Peyer's patch (tissue), 4 donors: ENCODE measurements at places on chromosomes 1 and 21.

- no peak for DNase-seq
Observed at GRCh38 chr1:217136895-217137205, 413.6 kb upstream of the ESRRG start.

- no peak for DNase-seq
Observed at GRCh38 chr1:44828003-44828651, 14.9 kb downstream of the PTCH2 start.

- no peak for DNase-seq
Observed at GRCh38 chr21:41926117-41926806, 27.6 kb downstream of the C2CD2 start.

DNA sequence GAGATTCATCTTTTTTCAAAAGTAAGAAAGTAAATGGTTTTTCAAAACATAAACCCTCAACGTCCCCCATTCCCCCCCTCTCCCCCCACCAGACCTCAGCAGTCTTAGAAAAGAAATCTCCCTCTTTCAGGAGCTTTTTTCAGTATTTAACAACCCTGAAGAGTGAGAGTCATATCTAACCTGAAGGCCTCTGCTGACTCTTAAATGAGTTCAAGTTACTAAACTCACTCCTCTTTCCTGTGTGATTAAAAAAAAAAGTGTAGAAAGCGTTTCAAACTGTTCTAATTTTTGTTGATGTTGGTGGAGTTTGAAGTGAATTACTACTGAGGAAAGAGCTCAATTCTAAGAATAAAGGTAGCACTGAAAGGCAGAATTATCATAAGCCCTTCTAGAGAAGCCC is 93.7 kb downstream of the VAV3 start:
- DNase-seq: no peak

DNA sequence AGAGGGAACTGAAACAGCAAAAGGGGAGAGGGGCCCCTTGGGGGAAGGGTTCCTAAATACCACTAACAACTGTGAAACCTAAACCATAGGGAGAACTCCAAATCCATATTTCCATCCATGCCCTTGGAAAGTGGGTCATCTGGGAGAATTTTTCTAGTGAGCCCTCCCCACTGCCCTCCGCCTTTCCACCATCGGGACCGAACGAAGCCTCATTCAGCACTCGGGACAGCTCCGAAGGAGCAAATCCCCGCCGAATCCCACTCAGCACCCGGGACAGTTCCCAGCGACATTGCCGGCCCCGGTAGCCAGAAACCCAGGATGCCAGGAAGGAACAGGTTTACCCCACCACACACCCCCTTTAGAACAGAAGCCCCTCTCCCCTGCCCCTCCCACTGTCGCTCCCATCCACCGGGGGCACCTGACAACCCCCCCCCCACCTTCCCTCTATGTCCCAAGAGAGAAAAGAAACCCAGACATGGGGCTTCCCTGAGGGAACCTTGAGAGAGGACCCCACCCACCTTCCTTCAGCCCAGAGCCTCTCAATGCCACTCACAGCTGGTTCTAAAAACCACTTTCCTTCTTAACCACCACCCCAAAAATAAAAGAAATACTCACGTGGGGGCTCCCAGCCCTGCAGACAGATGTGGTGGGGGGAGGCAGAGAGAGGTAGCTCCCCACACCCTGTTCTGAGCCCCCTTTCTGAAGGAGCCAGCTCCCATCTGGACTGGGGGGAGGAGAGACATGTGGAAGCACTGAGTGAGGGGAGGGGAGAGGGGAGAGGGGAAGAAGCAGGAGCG is 4.5 kb downstream of the DLGAP3 start:
- DNase-seq: no peak

DNA sequence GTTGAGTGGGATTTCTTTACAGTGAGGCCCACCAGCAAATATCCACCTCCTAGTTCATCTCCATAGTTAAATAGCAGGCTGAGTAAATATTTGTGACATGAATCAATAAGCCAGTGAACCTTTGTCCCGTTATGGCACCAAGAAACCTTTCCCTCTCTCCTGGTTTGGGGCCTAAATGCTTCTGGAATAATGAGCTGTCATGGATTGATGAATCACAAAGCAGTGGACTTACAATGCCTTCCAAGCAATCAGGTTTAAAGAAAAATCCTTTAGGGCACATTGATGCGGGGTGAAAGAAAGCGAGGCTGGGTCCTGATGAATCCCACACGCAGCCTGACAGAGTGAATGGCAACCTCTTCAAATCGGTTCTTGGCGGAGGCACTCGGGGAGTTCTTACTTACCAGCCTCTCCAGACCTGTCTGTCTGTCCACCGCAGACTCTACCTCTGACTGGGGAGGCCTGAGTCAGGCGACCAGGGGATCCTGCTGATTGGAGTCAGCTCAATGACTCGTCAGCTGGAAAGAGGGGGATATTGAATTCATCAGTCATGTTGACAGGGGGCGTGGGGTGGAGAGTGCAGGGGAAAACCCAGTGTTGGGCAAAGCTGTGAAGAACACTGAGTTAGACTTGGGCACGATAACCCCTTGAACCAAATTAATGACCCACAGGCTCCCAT is 247.3 kb downstream of the PLPP3 start:
- DNase-seq: no peak

- DNase-seq: no peak
Observed at GRCh38 chr1:182279724-182280503, 111.7 kb downstream of the GLUL start.

DNA sequence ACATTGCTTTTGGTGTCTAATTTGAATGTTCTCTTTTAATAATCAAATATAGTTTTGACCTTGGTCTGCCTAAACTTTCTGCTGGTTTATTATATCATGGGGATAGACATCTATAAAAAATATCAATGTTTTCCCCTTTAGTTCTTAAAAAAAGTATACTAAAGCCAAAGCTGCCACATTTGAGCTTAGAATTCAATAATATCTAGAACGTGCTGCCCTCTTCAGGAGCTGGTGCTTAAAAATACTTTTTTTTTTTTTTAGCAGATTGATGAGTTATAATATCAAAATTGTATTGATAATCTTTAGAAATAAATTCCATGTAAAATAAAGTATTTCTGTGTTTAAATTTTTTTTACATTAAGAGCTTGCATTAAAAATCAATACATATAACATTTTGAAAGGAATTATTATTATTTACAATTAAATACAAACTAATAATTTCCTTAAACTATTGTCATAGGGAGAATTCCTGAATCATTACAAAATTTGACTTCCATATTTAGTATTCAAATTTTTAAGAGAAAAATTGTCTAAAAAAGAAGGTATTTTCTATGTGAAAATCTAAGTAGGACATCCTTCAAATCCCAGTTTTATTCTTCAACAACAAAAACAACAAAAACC is 40.1 kb upstream of the ADGRL2 start:
- DNase-seq: no peak

DNA sequence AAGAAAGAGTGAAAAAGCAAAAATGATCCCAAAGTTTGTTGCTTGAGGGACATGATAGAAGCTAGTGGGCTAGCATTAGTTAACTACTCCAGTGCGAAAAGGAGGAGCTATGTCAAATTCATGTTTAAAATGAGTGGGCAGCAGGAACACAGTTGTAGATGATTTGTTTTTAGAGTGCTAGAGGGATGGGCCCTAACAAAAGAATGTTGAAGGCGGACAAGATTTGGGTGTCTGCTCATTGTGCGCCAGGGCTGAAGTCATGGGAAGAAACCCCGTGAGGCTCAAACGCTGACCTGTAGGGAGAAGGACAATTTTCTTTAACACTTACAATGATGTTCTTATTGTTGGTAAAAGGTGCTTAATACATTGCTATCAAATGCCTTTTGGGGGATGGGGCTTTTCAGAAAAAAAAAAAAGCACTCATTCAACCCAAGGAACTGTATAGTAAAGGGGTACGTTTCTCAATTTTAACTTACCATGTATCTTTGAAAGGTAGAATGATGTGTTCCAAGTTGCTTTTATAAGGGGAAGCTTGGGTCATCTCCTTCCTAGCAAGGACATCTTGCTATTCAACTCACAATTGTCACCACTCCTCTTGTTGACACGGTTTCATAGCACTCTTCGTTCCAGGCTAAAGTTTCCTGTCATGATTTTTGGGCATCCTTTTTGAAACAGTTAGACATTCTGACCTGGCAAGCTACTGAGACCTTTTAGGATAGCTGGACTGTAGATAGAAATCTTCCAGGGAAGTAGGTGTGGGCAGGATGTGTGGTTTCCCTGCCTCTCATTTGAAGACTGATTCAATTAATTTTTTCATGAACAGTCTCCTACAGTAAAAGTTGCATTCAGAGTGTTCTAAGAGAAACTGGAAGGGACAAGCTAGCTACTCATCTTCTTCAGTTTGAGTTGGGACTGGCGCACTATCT is 53.0 kb upstream of the CNN3 start:
- no peak for DNase-seq

GRCh38 chr1:210418863-210419650 is 90.4 kb downstream of the HHAT start:
- DNase-seq: peak; percentile 62

DNA sequence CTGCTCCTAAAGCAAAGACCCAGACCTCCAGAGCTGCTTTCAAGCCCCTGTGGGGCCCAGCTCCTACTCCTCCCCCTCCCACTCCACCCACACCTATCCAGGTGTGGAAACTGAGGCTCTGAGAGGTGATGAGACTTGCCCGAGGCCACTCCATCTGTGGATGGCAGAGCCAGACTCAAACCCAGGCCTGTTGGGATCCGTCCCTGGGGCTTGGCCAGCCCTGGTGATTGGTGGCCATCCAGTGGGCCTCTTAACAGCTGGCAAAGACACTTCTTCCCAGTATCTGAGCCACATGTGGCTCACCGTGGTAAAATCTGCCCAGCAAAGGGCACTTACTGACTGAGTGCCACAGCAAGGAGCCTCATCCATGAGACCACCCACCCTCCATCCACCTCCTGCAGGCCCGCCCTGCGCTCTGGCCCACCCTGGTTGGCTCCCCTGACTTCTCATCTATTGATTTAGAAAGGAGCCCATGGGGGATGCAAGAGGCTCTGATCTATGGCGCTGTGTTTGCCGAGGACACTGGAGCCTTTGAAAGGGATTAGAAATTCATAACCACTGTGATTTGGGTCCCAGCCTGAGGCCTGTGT is 398.5 kb downstream of the PTPRU start:
- no peak for DNase-seq

GRCh38 chr1:167373986-167374385 is 144.3 kb downstream of the CD247 start:
- no peak for DNase-seq

- no peak for DNase-seq
Observed at GRCh38 chr1:162035241-162035640, 11.6 kb upstream of the OLFML2B start.

DNA sequence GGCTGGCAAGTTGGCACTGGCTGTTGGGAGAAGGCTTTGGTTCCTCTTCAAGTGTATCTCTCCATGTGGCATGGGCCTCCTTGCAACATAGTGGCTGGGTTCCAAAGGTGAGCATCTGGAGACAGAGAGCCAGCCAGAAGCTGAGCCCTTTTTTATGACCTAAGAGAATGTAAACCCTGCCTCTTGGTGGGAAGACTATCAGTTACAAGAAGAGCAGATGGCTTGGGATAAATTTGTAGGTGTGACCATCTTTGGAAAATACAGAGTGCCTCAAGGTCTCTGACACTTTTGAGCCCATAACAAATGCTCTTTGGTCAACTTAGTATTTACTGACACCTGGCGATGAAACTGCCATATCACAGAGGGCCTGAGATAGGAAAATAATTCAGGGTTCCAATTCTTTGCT is 31.4 kb upstream of the PRELP start:
- peak; percentile 61 for DNase-seq

DNA sequence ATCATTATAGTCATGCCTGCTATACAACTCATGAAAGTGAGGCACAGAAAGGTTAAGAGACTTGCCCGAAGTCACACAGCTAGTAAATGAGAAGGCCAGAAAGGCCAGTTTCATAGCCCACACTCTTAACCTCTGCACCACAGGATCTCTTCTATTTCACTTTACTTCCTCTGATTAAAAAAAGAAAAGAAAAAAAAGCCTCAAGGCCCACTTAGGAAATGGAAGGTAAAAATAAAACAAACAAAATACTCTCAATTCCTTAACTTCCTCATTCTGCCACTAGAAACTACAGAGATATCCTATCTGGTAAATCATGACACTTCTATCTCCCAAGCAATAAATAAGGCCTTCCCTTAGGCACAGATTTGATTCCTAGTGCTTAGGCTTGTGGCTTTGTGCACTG is 7.6 kb upstream of the ENAH start:
- no peak for DNase-seq

DNA sequence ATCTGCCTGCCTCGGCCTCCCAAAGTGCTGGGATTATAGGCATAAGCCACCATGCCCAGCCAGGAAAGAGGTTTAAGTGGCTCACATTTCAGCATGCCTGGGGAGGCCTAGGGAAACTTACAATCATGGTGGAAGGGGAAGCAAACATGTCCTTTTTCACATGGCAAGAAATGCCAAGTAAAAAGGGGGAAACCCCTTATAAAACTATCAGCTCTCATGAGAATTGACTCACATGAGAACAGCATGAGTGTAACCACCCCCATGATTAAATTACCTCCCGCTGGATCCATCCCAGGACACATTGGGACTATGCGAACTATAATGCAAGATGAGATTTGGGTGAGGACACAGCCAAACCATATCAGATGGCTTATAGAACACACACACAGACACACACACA is 8.8 kb upstream of the KLHL12 start:
- no peak for DNase-seq

DNA sequence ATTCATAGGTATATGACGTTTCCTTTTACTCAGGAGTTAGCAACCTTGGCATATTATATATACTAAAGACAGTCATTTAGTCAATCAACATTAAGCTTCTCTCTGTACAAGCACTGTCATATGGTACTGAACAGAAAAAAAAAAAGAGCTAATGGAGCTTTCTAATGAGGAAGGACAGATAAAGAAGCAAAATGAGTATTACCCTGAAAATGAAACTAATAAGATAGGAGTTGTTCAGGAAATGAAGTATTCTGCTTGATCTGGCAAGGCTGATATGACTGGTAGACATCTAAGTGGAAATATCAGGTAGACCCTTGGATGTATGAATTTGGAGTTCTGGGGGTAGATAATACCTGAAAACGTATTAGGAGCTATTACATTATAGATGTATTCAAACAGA is 4.3 kb upstream of the IKBKE start:
- no peak for DNase-seq
